CD4-positive, CD25-positive, alpha-beta regulatory T cell (primary cell): ENCODE measurements at places on chromosomes 12 and 14.

DNA sequence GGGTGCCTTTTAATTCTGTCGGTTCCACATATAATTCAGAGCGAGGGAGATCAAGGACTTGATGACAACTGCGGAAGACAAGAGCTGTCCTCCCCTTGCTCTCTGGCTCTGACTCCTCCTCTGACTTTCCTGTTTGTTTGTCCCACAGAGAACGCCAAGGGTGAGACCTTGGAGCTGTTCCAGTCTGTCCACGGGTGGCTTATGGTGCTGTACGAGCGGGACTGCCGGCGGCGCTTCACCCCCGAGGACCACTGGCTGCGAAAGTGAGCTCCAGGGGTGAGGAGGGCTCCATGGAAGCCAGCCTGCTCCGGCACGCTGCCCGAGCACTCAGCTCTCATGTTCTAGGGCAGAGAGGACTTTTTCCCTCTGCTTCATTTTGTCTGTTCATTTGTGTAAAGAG, 32.8 kb downstream of the UBE3B start:
- DNase-seq: no peak

DNA sequence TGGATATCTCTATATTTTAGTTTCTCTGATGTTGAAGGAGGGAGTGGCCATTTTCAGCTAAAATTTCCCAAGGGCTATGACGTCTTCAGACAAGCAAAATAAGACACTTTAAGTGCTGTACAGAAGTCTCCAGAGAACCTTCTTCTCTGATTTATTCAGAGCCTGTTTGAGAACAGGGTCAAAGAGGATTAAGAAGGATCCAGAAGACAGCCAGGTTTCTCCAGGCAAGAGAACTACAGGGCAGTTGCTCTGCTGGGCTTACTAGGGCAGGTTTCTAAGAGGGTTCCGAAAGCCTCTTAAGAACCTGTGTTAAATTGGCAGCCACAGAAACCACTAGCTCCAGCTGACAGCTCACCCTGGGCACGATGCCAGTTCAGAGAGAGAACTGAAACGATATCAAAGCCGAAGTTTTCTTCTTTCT, 1.2 kb downstream of the MGP start:
- peak; percentile 59 for DNase-seq

DNA sequence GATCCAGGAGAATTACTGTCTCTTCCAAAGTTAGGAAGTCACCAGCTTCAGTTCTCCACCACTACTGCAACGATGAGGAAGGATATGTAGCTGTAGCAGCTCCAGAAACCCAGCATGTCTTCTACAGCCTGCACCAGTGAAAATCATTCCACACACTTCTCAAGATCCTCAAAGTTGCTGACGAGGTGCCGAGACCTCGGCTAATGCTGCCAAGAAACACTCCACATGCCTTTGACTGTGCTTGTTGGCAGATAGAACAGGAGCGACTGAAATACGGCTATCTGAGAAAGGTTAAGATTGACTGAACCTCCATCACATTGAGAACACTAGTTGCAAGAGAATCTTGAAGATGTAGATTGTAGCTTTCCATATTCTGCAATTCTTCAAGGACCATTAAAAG, 241.9 kb downstream of the PPFIA2 start:
- no peak for DNase-seq

- DNase-seq: no peak
Measured at GRCh38 chr14:37932008-37932407, 275.7 kb upstream of the SSTR1 start.

DNA sequence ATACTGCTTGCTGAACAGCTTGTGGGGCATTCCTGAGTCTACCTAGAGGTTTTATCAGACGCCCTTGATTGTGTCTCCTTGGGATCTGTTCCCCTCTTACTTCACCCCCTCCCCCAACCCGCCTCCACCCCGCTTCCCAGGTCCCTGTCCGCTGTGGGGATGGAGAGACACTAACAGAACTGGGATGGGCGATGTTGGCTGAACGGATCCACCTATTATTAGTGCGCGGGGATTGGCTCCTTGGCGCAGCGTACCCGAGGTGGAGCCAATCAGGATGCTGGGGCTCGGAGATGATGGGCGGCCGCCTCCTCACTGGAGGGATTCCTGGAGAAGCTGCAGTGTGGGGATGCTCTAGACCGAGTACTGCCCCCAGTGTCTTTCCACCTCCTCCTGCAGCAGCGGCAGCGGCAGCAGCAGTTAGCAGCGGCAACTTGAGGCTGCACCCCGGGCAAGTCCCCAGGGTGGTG, at the start of gene SYT1:
TSS of gene SYT1 (plus strand) at position 372 of the 467 bp plus-strand sequence.
- DNase-seq: no peak

DNA sequence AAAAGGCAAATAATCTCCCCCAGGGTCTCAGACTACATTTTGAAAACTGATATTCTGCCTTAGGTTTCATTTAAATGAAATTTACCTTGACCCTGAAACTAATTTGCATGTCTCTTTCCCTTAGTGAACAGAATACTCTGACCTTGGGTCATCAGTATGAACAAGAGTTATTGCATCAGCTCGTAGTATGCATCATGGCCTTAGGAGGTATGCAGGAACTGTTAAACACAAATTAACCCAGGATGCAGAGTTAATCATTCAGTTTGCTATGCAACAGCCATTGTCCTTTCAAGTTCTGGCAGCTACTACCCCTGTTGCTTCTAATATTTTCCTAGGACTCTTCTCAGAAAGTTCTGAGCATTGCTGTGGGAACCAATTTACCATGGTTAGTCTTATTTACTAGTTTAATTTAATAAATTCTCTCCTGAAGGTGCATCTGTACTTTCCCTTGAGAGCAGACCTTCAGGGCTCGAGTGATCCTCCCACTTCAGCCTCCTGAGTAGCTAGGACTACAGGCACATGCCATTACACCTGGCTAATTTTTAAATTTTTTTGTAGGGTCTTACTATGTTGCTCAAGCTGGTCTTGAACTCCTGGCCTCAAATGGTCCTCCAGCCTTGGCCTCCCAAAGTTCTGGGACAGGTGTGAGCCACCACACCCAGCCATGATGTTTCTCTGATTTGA, 126.7 kb downstream of the TTC6 start:
- no peak for DNase-seq

DNA sequence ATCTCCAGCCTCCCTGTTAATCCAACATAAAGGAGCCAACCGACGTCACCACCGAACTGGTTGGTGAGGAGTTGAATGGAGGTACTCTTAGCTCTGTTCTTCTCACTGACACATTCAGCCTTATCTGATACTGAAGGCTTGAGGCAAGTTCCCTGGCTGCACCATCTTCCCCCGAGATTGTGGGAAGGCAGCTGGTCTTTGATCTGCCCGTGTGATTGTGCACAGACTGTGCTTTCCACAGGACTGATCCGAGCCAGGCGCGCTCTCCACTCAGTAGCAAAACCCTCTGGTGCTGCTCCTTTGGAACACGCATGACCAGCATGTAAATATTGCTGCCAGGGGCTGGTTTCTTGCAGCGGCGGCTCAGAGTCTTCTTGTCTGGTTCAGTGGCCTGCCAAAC, 30.1 kb upstream of the DLK1 start:
- DNase-seq: no peak

- no peak for DNase-seq
Measured at GRCh38 chr12:130703733-130704375, 12.2 kb downstream of the RIMBP2 start.

GRCh38 chr14:97219431-97220017, 422.3 kb downstream of the VRK1 start:
- DNase-seq: peak; percentile 12

DNA sequence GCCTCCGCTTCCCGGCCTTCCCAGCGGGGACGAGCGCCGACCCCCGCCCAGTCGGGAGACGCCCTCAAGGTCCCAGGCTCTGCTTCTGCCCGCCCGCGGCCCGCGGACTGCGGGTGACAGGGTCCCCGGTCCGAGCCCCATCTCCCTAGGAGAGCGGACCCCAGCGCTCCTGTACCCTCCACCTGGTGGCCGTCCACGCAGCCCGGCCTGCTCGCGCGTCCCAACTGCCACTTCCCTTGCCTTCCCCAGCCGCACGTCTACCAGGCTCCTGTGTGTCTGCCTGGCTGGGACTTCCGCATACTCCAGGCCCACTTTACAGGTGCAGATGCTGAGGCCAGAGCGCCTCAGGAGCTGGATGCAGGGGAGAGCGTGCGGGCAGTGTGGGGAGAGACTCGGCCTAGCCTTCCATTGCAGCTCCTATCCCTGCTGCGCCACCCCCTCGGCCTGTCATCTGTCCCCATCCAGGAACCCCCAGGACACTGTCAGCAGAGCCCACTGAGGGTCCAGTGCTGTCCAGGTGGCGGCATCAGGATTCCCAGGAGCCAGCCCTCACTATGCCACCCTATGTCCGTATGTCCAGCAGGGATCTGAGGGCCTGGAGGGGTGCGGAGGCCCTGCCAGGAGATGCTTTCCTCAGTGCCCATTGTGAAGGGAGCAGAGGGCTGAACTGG, 8.0 kb upstream of the ANKRD9 start:
- no peak for DNase-seq

DNA sequence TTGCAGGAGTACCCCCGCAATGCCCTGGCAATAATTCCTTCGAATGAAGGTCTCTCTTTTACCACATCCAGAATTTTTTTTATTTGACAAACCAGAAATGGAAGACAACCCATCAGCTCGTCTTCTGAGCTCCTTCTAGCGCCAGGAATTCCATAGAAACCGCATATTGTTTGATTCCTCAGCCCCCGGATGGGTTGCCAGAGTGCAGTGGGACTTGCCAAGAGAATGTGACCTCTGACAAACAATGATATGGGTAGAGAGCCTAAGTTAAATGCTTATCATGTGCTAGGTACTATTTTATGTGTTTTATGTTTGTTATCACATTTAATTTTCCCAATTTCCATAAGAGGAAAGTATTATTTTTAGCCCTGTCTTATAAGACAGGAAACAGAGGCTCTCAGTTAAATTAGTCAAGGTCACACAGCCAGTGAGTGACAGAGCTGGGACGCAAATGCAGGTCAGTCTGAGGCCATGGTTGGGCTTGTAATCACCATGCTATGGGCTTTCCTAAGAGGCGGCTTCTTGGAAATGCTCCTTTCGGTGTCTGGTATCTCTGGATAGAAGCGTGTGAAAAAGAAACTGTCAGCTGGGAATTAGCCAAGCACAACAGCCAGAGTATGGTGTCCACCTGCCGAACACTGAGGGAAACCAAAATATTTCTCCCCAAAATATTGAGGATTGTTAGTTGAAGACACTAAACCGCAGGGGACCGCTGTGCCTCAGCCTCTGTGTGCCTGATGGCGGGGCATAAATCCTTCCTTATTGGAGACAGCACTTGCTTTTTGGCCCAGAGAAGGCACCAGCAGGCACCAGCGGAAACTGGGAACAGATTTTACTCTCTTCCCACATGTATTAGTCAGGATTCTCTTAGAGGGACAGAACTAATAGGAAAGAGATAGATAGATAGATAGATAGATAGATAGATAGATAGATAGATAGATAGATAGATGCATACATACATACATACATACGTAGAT, 29.4 kb upstream of the ETFBKMT start:
- DNase-seq: no peak
